Glutamatergic neuron (in vitro differentiated cells): ENCODE measurements at places on chromosomes 7 and 10.
A peak's percentile ranks its signal among the peaks of the same experiment; 100 is the strongest.

- DNase-seq: no peak
Observed at GRCh38 chr7:30348083-30348560, 63.7 kb downstream of the ZNRF2 start.

- no peak for DNase-seq
Observed at GRCh38 chr10:102984086-102984485, 66.0 kb downstream of the CNNM2 start.

GRCh38 chr10:103231047-103231551 is 14.6 kb upstream of the RPEL1 start:
- DNase-seq: no peak

- no peak for DNase-seq
Observed at GRCh38 chr10:28681291-28681763, 4.0 kb downstream of the BAMBI start.

GRCh38 chr10:58952747-58953466 is 223.5 kb upstream of the PHYHIPL start:
- DNase-seq: peak; percentile 32

DNA sequence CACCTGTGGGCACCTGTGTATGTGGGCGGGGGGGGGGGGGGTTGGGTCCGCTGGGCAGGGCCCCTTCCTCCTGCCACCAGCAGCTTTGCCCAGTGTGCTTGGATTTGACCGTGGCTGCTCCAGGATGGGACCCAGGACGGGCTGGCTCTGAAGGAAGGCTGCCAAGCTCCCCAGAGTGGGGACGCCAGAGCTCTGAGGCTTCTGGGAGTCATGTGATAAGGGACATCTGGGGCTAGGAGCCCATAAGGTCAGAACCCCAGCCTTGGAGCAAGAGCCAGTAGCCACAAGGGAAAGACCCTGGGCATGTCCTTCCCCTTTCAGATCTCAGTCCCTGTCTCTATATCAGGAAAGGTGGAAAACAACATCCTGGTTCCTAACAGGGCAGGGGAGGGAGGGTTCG is 21.8 kb upstream of the AMZ1 start:
- peak; percentile 18 for DNase-seq

DNA sequence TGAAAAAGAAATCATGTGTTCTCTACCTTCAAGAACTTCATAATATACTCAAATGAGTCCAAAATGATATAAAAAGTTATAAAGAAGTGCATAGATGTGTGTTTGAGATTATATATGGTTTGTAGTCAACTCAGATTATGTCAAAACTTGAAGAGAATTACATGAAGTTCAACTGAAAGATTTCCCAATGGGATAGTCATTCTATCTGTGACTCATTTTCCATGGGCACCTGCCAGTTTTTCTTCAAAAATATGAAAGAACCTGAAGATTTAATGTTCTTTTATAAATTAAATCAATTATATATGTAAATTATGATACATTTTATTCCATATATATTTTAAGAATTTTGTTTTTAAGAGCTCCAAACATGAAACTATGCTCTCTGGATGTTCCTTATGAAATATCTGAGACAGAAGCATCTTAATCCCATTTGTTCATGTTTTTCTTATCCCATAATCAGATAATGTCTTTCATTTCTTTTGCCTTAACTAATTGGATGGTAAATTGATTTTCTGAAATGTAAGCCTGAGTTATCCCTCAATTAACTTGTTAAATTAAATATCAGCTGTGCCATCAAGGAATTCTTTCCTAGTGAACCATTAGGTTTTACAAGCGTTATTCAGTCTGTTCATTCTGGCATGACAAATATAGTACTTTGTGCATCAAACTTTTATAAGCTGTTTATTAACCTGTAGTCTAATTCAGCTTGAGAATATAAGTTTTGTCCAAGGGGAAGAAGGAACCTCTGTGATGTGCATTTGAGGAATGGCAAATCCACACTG is 387.1 kb downstream of the IPMK start:
- DNase-seq: no peak

DNA sequence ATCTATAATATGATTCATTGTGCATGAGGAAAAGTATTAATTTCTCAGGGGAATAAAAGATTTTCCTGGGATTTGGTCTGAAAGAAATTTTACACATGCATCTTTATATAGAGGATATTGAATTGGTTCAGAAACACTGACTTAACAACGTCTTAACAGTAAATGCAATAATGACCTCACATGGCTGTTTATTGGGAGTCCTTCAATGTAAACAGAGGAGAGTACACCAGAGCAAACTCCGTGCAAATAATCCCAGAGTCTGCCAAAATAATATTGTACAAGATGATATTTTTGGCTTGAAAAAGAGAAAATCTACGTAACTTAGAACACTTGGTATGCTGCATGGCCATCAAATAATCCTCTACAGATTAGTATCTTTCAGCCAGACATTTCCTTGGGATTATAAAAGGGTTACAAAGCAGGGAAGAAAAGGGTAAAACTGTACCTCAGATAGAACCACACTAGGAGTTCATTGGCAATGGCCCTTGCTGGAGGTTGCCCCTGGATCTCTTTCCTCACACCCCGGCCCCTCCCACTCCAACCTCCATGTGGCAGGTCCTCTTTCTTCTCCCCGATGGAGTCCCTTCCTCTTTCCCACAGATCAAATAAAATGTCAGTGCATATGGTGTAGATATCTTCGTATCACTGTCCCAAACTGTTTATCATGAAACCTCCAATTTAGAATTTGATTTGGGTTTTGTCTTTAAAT is 196.4 kb downstream of the EVX1 start:
- DNase-seq: no peak

- DNase-seq: peak; percentile 70
Observed at GRCh38 chr10:132208462-132209050, 21.8 kb downstream of the DPYSL4 start.

- peak; percentile 45 for DNase-seq
Observed at GRCh38 chr10:110437761-110438341, 59.9 kb upstream of the DUSP5 start.

GRCh38 chr10:118840776-118841468 is 86.2 kb upstream of the CACUL1 start:
- no peak for DNase-seq

GRCh38 chr10:110774069-110775019 is 97.4 kb upstream of the PDCD4 start:
- no peak for DNase-seq

- no peak for DNase-seq
Observed at GRCh38 chr10:100565206-100565985, 29.7 kb downstream of the HIF1AN start.

DNA sequence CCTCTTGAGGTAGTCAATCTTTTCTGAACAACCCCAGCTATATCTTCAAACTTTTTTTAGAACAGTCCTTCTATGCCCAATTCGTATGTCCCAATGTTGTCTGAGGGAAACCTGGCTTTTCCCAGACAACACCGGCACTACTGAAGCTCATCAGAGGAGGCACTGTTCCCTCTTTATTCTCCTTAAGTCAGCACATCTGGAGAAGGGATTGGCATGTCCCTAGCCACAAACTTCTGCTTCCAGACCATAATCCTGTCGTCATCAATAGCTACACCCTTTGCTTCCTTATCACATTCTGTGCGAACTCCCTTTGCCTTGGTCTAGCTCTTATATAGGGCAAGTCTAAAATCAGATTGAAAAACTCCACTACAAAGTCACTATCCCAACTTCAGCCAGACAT is 22.9 kb downstream of the PON3 start:
- DNase-seq: no peak

- DNase-seq: no peak
Observed at GRCh38 chr7:74633451-74633921, 24.0 kb upstream of the GTF2I start.

DNA sequence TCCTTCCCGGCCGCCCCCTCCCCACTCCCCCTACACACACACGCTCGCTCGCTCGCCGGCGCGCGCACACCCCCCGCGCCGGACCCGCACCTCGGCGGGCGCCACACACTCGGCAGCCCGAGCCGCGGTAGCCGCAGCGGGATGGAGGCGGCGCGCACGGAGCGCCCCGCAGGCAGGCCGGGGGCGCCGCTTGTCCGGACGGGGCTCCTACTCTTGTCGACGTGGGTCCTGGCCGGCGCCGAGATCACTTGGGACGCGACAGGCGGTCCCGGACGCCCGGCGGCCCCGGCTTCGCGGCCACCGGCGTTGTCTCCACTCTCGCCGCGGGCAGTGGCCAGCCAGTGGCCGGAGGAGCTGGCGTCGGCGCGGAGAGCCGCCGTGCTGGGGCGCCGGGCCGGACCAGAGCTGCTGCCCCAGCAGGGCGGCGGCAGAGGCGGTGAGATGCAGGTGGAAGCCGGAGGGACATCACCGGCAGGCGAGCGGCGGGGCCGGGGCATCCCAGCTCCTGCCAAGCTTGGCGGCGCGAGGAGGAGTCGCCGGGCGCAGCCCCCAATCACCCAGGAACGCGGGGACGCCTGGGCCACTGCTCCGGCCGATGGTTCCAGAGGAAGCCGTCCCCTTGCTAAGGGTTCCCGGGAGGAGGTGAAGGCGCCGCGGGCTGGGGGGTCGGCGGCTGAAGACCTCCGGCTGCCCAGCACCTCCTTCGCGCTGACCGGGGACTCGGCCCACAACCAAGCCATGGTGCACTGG is at the start of gene SORCS3:
SORCS3 (plus strand) TSS at position 104 of the 750 bp plus-strand sequence.
- peak; percentile 55 for DNase-seq

- DNase-seq: no peak
Observed at GRCh38 chr7:49243521-49243920, 319.2 kb downstream of the CDC14C start.

DNA sequence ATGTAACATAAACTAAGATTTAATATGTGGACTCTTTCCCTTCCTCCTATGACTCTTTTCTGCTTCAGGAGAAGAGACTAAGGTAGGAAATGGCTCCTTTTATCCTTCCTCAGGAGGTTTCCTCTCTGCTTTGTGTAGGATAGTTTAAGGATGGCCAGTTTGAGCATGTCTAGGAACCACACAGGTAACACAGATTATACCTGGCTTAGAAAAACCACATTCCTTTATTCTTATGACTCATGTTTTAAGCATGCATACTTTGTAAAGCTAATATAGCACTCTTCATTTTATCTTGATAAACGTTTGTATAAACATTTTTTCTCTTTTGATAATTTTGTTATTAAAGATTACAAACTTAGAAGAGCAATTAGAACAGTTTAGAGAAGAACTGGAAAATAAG is 57.8 kb downstream of the CYP51A1 start:
- no peak for DNase-seq

GRCh38 chr7:24297362-24297761 is 13.4 kb downstream of the NPY start:
- no peak for DNase-seq

- no peak for DNase-seq
Observed at GRCh38 chr10:69338547-69339450, 60.5 kb downstream of the HK1 start.

DNA sequence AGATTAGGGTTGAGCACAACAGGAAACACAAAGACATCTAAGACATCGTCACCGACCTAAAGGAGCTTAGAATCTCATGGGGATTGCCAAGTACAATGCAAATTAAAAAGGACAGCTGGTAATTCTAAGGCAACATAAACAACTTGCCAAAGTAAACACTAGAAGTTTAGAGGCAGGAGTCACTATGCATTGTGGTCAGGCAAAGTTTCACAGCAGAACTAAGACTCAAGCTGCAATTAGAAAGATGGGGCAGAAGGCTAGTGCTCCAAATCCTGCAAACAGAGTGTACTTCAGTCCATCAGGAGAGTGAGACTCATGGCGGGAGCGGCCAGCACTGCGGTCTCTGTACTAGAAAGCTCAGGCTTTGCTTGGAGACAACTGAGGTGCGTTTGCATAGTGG is 52.7 kb downstream of the HIPK2 start:
- no peak for DNase-seq

DNA sequence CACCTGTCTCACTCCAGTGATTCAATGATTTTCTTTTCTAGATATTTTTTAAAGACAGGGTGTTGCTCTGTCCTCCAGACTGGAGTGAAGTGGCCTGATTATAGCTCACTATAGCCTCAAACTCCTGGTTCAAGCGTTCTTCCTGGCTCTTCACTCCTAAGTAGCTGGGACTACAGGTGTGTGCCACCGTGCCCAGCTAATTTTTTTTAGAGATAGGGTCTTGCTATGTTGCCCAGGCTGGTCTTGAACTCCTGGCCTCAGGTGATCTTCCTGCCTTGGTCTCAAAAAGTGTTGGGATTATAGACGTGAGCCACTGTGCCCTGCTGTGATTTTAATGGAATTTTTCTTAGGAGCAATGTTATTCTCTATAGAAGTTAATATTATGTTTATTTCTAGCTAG is 14.1 kb downstream of the NUP205 start:
- no peak for DNase-seq

GRCh38 chr7:7913504-7913903 is 55.1 kb upstream of the GLCCI1 start:
- no peak for DNase-seq

DNA sequence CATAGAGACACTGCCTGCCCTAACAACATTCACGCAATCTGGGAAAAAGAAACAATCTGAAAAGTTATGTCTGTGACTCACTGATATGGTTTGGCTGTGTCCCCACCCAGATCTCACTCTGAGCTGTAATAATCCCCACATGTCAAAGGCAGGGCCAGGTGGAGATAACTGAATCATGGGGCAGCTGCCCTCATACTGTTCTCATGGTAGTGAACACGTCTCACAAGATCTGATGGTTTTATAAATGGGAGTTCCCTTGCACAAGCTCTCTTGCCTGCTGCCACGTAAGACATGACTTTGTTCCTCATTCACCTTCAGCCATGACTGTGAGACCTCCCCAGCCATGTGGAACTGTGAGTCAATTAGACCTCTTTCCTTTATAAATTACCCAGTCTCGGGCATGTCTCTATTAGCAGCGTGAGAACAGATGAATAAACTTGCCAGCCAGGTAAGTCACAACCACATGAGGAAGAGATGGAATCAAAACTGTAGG is 341.5 kb upstream of the AOAH start:
- no peak for DNase-seq

- no peak for DNase-seq
Observed at GRCh38 chr7:139153832-139154231, 44.3 kb upstream of the ZC3HAV1 start.

GRCh38 chr10:96325719-96326373 is 21.6 kb downstream of the DNTT start:
- no peak for DNase-seq

- peak; percentile 13 for DNase-seq
Observed at GRCh38 chr7:151135866-151136843, 31.3 kb downstream of the GBX1 start.

DNA sequence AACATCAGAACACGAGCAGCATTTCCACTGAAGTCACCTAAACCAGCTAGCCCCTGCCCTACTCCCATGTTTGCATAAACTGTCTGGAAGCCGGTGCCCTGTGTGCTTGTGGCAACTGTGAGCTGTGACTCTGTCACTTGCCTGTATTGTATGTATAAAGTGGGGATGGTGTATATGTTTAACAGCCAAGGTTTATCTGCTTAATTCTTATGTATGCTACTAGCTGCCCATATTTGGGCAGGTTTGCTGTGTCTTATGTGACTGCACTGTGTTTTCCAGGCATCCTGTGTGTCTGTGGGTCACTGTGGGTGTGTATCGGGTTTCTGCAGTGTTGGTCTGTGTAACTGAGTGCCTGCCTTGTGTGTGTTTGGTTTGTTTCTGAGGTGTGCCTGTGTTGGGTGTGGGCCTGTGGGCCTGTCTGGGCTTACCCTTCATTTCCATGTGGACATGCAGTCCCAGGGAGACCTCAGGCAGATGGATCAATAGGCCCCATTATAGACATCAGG is 9.3 kb downstream of the LBX1 start:
- DNase-seq: no peak

- DNase-seq: peak; percentile 29
Observed at GRCh38 chr7:33888166-33888565, 17.2 kb upstream of the BMPER start.

GRCh38 chr7:18521945-18522566 is 26.5 kb downstream of the HDAC9 start:
- DNase-seq: no peak

GRCh38 chr7:28135315-28135714 is 45.3 kb downstream of the JAZF1 start:
- DNase-seq: no peak
